Endothelial cell of coronary artery (primary cell): ENCODE measurements at places on chromosomes 16 and 17. TPM values are rescaled to one million over a fixed set of nuclear protein-coding genes. Genes with fewer than 3 reads are reported as not detected.

The PRAC1 gene
- not detected in 2 replicates for total RNA-seq

The KRTAP16-1 gene
- total RNA-seq = not detected in 2 replicates

The POLR3K gene
- total RNA-seq = 7.0 and 10.3 TPM in 2 replicates

The MYH2 gene
- total RNA-seq = not detected in 2 replicates

The EPOP gene
- 2.0 and 3.1 TPM in 2 replicates for total RNA-seq

The MYH13 gene
- total RNA-seq = not detected in 2 replicates

The MMP2 gene
- total RNA-seq = 256 and 290 TPM in 2 replicates

The KIF18B gene
- total RNA-seq = 1.7 and 3.1 TPM in 2 replicates

The SPATA33 gene
- total RNA-seq = 2.3 and 2.9 TPM in 2 replicates

The MGAT5B gene
- 0.81 and 1.4 TPM in 2 replicates for total RNA-seq

The LONP2 gene
- total RNA-seq = 29.7 and 44.2 TPM in 2 replicates

The ADAM11 gene
- total RNA-seq = 0.19 and 0.36 TPM in 2 replicates

The WDR59 gene
- 13.1 and 20.2 TPM in 2 replicates for total RNA-seq

The ADGRG1 gene
- 24.8 and 29.1 TPM in 2 replicates for total RNA-seq

The CLEC19A gene
- total RNA-seq = not detected in 2 replicates

The MYL4 gene
- 0.99 TPM in 1 of 2 replicates, not detected in the other for total RNA-seq

The HOXB7 gene
- total RNA-seq = 0.90 and 2.2 TPM in 2 replicates

The SMIM36 gene
- total RNA-seq = not detected in 2 replicates
